Natural killer cell treated with Interleukin-12 subunit alpha and Interleukin-12 subunit beta and Interleukin-15 and Interleukin-18, amount 100 ng/mL, for 72 hours (primary cell): ENCODE measurements at places on chromosomes 7 and 10. TPM values are rescaled to one million over a fixed set of nuclear protein-coding genes. Genes with fewer than 3 reads are reported as not detected.
A peak's percentile ranks its signal among the peaks of the same experiment; 100 is the strongest.

Gene TBATA
- total RNA-seq, result not detected

DNA sequence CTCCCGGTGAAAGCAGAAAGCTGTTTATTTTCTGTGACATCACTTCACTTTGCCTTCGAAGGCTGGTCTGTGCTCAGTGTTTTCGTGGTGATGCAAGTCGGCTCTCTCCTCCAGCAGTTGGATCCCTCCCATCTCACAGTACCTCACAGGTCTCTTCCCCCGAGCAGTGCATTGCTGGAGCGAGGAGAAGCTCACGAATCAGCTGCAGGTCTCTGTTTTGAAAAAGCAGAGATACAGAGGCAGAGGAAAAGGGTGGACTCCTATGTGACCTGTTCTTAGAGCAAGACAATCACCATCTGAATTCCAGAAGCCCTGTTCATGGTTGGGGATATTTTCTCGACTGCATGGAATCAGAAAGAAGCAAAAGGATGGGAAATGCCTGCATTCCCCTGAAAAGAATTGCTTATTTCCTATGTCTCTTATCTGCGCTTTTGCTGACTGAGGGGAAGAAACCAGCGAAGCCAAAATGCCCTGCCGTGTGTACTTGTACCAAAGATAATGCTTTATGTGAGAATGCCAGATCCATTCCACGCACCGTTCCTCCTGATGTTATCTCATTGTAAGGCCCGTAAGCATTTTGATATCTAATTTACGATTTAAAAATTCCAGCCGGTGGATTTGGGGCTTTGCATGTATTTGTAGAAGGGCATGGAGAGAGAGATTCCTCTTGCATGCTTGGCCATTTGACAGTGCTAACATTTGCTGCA is at the start of gene LGI1:
Gene LGI1, plus strand, starts transcription at position 136 of the 707 bp plus-strand sequence. Its CDS starts 209 bp downstream, at position 345.
- H3K4me3 ChIP-seq, result no peak within 1 kb of the TSS
- H3K36me3 ChIP-seq, result no peaks in the 10 kb centered on the region
- DNase-seq, result no peak
- H3K27ac ChIP-seq, result no peak within 1 kb of the TSS
- H3K27me3 ChIP-seq, result peaks cover 74% of the 10 kb centered on the region
- H3K4me1 ChIP-seq, result peaks cover 6% of the 10 kb centered on the region

Gene GHRHR
- total RNA-seq, result not detected

Gene PCDH15
- total RNA-seq, result not detected

GRCh38 chr7:74480861-74481417 is 27.2 kb downstream of the GTF2IRD1 start:
- no peaks in the 10 kb centered on the region for H3K36me3 ChIP-seq
- peaks cover 7% of the 10 kb centered on the region for H3K27me3 ChIP-seq
- H3K4me1 ChIP-seq, result peaks cover 8% of the 10 kb centered on the region
- DNase-seq, result no peak

Gene LYZL2
- total RNA-seq, result not detected

DNA sequence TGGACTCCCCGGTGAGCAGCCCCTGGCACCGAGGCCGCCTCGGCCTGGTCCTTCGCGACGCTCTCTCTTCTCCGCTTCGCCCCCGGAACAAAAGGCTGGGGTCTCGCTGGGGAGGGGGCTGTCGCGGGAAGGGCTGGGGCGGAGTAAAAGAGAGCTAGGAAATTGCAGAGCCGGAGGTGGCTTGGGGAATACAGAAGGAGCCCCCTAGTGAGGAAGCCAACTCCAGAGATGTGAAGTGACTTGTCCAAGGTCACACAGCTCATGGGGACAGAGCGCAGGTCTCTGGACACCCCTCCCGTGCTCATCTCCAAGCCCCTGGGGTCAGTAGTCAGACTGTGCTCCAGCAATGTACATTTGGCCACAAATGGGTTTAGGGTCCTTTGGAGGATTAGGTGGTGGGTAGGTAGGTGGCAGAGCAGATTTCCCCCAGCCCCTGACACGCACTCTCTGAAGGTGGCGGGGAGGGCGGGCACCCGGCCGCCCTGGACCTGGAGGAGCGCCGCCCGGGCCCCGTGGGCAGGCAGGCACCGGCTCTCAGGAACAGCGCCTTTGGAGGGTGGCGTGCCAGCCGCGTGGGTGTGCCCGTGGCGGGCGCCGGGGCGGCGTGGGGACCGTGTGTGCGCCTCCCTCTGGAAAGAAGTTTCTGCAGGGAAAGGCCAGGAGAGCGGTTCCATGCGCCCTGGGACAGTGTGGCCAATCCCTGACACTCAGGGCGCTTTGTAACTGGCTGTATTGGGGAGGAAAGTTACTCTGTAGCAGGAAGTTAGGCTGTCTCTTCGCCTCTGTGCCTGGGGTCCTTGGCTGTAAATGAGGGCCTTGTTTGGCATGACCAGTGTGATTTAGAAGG is 910 bp downstream of the WIPF3 start:
- no peak for DNase-seq
- no peak overlapping the region for H3K27ac ChIP-seq
- H3K27me3 ChIP-seq, result peaks cover 69% of the 10 kb centered on the region
- H3K36me3 ChIP-seq, result no peaks in the 10 kb centered on the region
- H3K4me3 ChIP-seq, result no peak overlapping the region
- peaks cover 8% of the 10 kb centered on the region for H3K4me1 ChIP-seq

- H3K4me3 ChIP-seq, result no peak overlapping the region
- H3K4me1 ChIP-seq, result no peaks in the 10 kb centered on the region
- H3K27me3 ChIP-seq, result no peaks in the 10 kb centered on the region
- no peak overlapping the region for H3K27ac ChIP-seq
- no peak for DNase-seq
- H3K36me3 ChIP-seq, result no peaks in the 10 kb centered on the region
These were observed 23.9 kb downstream of the UNC5B start for GRCh38 chr10:71236286-71236685.

Gene AMZ1
- total RNA-seq, result not detected

DNA sequence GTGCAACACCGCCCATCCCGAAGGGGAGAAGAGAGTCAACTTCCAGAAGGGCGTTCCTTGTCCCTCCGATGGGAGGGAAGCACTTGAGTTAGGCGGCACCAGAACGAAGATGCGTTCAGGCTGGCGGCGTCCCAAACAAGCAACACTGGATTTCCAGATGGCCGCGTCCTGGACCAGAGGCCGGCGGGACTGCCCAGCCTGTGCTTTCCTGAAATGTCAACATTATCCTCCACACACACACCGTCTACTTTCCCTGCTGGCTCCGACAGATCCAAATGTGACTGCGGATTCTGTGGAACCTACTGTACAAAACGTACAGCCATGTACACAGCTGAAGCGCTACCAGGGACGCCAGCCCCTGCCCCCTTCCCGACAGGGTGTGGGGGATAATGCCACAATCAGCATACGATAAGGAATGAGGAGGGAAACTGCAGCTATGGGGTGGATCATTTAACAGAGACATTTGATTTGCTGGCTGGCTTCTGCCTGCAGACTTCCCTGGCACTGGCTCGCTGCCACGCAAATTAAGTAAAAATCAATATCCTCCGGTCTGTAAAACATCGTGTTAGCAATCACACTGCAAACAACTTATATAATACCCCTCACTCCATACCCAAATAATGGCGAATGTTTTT is 82.1 kb downstream of the ZRANB1 start:
- no peak overlapping the region for H3K27ac ChIP-seq
- no peak overlapping the region for H3K4me3 ChIP-seq
- H3K4me1 ChIP-seq, result peaks cover 53% of the 10 kb centered on the region
- no peaks in the 10 kb centered on the region for H3K27me3 ChIP-seq

DNA sequence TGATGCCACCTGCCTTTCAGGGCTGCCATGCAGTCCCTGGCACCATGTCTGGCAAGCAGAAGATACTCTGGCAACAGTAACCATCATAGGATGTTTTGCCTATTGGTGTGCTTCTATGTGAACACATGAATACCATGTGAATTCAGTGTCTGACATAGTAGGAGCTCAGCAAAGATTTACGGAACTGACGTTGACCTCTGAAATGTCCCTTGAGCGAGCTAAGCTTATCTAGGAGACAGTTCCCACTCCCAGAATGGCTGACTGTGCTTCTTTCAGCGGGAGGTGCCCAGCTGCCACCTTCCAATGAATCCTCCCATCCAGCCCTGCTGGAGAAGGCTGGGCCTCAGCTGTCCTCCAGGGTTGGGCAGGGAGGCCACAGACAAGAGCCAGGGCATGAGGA is 71.2 kb upstream of the LRRC18 start:
- no peaks in the 10 kb centered on the region for H3K36me3 ChIP-seq
- peaks cover 3% of the 10 kb centered on the region for H3K27me3 ChIP-seq
- no peak overlapping the region for H3K27ac ChIP-seq

- no peaks in the 10 kb centered on the region for H3K36me3 ChIP-seq
- H3K27me3 ChIP-seq, result peaks cover 23% of the 10 kb centered on the region
- no peak overlapping the region for H3K27ac ChIP-seq
- no peak overlapping the region for H3K4me3 ChIP-seq
- DNase-seq, result no peak
These were observed 111.4 kb upstream of the FGFR2 start for GRCh38 chr10:121709675-121710073.

DNA sequence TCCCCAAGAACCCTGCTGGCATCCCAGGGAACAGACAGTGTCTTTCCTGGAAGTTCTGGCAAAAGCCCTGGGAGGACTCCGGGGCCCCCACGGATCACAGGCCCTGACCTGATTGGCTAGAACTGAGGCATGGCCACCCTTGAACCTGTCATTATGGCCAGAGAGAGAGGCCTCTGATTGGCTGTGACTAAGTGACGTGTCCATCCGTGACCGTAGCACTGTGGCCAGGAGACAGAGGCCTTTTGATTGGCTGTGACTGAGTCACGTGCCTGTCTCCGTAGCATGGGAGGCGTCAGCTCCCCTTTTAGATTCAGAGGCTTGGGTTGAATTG is 163.8 kb downstream of the RGS10 start:
- peaks cover 4% of the 10 kb centered on the region for H3K36me3 ChIP-seq
- H3K27ac ChIP-seq, result no peak overlapping the region
- no peak overlapping the region for H3K4me3 ChIP-seq
- peaks cover 48% of the 10 kb centered on the region for H3K4me1 ChIP-seq

- H3K36me3 ChIP-seq, result no peaks in the 10 kb centered on the region
- H3K27ac ChIP-seq, result no peak overlapping the region
- DNase-seq, result no peak
- H3K27me3 ChIP-seq, result no peaks in the 10 kb centered on the region
These were observed 17.0 kb upstream of the TTYH3 start for GRCh38 chr7:2614631-2615330.

Gene IRF5
- 43.4 TPM for total RNA-seq

DNA sequence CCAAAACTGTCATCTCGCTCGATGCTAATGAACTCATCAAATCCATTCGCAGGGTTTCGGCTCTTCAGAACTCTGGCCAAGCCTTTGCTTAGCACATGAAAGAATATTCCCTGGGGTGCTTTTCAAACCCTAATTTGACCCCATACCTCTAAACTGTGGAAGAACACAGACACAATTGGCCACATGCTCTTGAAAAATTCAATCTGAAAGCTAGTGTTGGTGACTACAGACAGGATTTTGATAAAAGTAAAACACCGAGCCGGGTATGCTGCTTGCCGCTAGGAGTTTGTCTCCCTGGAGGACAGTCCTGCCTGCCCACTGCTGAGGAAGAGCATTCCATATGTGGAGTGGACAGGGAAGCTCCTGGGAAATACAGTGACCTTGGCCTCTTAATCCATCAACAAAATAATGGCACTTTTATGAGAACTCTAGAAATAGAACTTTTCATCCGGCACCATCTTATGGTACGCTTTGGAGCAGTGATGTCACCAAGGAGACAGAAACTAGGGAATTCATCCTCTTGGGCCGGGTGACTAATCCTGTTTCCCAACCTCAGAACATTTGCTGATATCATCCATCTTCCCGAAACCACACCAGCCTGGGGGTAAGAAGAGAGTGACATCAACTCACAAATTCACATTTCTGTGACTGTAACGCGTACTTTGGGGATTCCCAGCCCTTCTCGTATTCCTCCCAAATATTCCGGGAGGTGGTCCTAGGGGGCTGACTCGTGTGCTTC is 34.2 kb downstream of the MTURN start:
- no peak for DNase-seq
- H3K36me3 ChIP-seq, result no peaks in the 10 kb centered on the region
- H3K4me1 ChIP-seq, result peaks cover 15% of the 10 kb centered on the region
- no peak overlapping the region for H3K4me3 ChIP-seq

DNA sequence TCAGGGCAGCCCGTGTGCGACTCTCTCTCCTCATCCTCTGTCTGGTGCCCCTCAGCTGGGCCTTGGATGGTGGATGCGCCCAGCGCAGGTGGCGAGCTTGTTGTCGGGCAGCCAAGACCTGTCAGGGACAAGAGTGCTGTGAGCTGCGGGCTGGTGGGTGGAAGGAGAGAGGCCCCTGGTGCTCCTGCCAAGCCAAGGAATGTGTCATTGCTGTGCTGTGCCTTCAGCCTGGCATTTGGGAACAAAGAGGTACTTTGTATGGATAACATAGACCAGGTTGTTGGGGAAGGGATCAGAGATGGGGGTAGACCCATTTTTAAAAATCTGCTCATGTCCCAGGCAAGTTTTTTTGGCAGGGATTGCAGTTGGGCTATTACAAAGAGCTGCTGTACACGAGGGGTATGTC is 120.9 kb downstream of the PKD1L1 start:
- H3K27me3 ChIP-seq, result peaks cover 11% of the 10 kb centered on the region
- H3K4me1 ChIP-seq, result peaks cover 2% of the 10 kb centered on the region
- H3K4me3 ChIP-seq, result no peak overlapping the region
- DNase-seq, result no peak
- H3K27ac ChIP-seq, result no peak overlapping the region

Gene SNX10
- 81.7 TPM for total RNA-seq

GRCh38 chr7:193481-194251 is 1.3 kb downstream of the FAM20C start:
- H3K36me3 ChIP-seq, result no peaks in the 10 kb centered on the region
- H3K4me3 ChIP-seq, result peak overlapping the region; percentile 48
- H3K27ac ChIP-seq, result no peak overlapping the region
- no peak for DNase-seq
- H3K4me1 ChIP-seq, result no peaks in the 10 kb centered on the region

GRCh38 chr7:22151901-22152300 is 205.1 kb downstream of the RAPGEF5 start:
- H3K4me3 ChIP-seq, result no peak overlapping the region
- no peaks in the 10 kb centered on the region for H3K4me1 ChIP-seq
- no peak for DNase-seq
- peaks cover 3% of the 10 kb centered on the region for H3K27me3 ChIP-seq
- H3K27ac ChIP-seq, result no peak overlapping the region
- H3K36me3 ChIP-seq, result no peaks in the 10 kb centered on the region
